Mesothelial cell of epicardium (in vitro differentiated cells): ENCODE measurements at places on chromosomes 5 and 9.

DNA sequence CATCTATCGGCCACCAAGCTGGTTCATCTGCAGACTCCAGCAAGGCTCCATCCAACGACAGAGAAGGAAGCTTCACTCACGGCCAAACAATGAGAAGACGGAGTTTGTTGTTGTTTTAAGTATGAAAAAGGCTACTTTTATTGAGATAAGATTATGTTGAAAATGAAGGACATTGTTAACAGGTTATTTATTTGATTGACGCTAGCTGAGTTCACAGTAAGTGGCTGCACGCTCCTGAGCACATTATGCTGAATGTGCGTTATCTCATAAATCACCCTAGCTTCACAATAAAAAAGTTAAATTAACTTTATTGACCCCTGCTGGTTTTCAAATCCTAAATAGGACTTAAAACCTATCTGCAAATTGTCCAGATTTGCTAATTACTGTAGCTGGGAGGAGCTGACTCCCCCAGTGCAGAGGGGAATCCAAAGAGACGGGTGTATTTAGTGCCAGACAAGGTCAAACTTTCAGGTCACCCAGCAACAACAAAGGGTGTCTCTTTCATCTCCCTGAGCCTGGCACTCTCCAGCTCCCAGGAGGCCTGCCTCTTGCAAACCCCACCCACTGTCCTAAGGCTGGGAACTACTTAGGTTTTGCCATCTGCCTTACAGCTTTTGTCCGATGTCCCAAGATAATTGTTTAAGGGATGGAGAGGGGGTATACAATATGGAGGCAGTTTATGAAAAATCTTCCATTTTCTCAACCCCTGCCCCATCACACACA, 129.2 kb downstream of the ZDHHC21 start:
- H3K4me1 ChIP-seq, result peaks cover 20% of the 10 kb centered on the region
- no peak overlapping the region for H3K4me3 ChIP-seq
- no peaks in the 10 kb centered on the region for H3K27me3 ChIP-seq
- DNase-seq, result no peak
- no peaks in the 10 kb centered on the region for H3K36me3 ChIP-seq

GRCh38 chr5:171897231-171897630, 109.2 kb downstream of the FBXW11 start:
- no peaks in the 10 kb centered on the region for H3K27me3 ChIP-seq
- DNase-seq, result no peak
- no peak overlapping the region for H3K27ac ChIP-seq
- peaks cover 28% of the 10 kb centered on the region for H3K4me1 ChIP-seq
- no peak overlapping the region for H3K4me3 ChIP-seq

GRCh38 chr5:13804336-13804735, 140.2 kb downstream of the DNAH5 start:
- H3K27ac ChIP-seq, result no peak overlapping the region
- H3K36me3 ChIP-seq, result no peaks in the 10 kb centered on the region
- no peaks in the 10 kb centered on the region for H3K4me1 ChIP-seq
- no peak overlapping the region for H3K4me3 ChIP-seq
- no peaks in the 10 kb centered on the region for H3K27me3 ChIP-seq

DNA sequence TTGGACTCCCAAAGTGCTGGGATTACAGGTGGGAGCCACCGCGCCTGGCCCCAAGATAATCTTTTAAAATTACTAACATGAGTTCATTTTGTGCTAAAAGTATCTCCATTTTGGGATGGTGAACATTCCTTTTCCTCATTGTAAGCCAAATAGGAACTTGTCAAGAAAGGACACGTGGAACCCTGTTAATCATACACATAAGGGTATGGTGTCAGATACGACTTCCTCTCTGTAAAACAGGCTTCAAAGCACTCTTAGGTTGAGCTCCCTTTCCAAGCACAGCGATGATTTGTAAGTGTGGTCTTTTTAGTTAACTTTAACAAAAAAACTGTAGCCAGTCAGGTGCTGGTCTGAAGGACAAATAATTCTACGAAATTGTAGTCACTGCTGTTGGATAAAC, 132.7 kb downstream of the UNC13B start:
- H3K27me3 ChIP-seq, result no peaks in the 10 kb centered on the region
- H3K4me1 ChIP-seq, result peaks cover 4% of the 10 kb centered on the region
- no peak for DNase-seq
- no peaks in the 10 kb centered on the region for H3K36me3 ChIP-seq
- H3K4me3 ChIP-seq, result no peak overlapping the region
- no peak overlapping the region for H3K27ac ChIP-seq

DNA sequence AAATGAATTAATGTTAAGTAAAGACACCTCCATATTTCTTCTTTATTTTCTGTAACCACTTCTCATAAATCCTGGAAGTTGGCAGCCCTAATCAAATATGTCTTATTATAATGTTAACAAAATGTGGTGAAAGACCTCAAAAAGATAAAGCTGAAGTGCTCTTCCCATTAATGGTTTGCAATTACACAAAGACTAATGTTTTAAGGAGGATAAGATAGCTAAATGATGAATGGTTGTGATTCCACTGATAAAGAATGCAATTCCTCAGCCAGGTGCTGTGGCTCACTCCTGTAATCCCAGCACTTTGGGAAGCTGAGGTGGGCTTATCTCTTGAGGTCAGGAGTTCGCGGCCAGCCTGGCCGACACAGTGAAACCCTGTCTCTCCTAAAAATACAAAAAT, 125.8 kb upstream of the SNX2 start:
- DNase-seq, result no peak
- no peak overlapping the region for H3K4me3 ChIP-seq
- peak overlapping the region; percentile 66 for H3K27ac ChIP-seq

DNA sequence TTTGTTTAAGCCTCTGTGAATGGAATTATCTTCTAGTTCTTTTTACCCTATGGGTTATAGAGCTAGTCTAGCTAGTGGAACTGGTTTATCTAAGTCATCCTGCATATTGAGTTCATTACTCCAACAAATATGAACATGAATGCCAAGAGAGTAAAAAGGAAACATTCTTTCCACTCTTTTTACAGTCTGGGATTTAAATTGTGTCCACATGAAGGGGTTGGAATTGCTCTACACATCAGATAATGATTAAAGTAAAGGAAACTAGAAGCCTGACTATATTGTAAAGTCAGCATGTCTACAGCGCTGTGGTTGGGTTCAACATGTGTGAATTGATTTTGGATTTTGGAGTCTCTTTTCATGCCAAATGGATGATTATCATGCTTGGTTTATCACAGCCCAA, 173.1 kb downstream of the CCDC171 start:
- DNase-seq, result no peak
- H3K27ac ChIP-seq, result no peak overlapping the region
- H3K36me3 ChIP-seq, result no peaks in the 10 kb centered on the region
- H3K27me3 ChIP-seq, result no peaks in the 10 kb centered on the region
- no peak overlapping the region for H3K4me3 ChIP-seq
- H3K4me1 ChIP-seq, result peaks cover 10% of the 10 kb centered on the region

- H3K4me3 ChIP-seq, result no peak overlapping the region
- H3K27me3 ChIP-seq, result no peaks in the 10 kb centered on the region
Measured at GRCh38 chr9:38071470-38072134, 2.6 kb upstream of the SHB start.

GRCh38 chr5:76714751-76715485, 1.0 kb upstream of the F2R start:
- peaks cover 25% of the 10 kb centered on the region for H3K27me3 ChIP-seq
- H3K4me3 ChIP-seq, result peak overlapping the region; percentile 85
- H3K4me1 ChIP-seq, result peaks cover 18% of the 10 kb centered on the region
- DNase-seq, result no peak
- no peak overlapping the region for H3K27ac ChIP-seq

- peaks cover 85% of the 10 kb centered on the region for H3K36me3 ChIP-seq
- H3K27me3 ChIP-seq, result no peaks in the 10 kb centered on the region
- H3K27ac ChIP-seq, result no peak overlapping the region
- no peaks in the 10 kb centered on the region for H3K4me1 ChIP-seq
Measured at GRCh38 chr9:101408374-101409078, 9.9 kb downstream of the ZNF189 start.

- DNase-seq, result no peak
- H3K27ac ChIP-seq, result no peak overlapping the region
- peaks cover 36% of the 10 kb centered on the region for H3K27me3 ChIP-seq
- H3K4me1 ChIP-seq, result no peaks in the 10 kb centered on the region
Measured at GRCh38 chr9:2928411-2928810, 84.5 kb upstream of the PUM3 start.

DNA sequence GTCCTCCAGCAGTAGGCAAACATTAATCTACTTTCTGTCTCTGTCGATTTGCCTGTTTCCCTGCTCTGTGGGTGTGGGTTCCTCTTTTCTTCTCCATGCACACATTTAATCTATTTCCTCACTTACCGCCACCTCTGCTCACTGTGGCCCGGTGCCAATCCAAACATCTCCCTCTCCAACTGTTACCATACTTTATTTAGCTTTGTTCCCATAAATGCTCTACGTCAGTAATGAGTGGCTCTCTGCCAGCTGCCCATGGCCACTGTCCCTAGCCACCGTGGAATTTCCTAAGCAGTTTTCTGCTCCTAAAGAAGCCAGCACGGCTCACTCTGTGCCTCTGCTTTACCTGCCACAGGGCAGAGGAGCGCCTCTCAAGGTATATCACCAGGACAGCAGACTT, 19.5 kb upstream of the GOLPH3 start:
- peak overlapping the region; percentile 73 for H3K27ac ChIP-seq
- H3K4me1 ChIP-seq, result peaks cover 19% of the 10 kb centered on the region
- H3K27me3 ChIP-seq, result no peaks in the 10 kb centered on the region
- no peaks in the 10 kb centered on the region for H3K36me3 ChIP-seq
- H3K4me3 ChIP-seq, result no peak overlapping the region

GRCh38 chr5:124332273-124332672, 414.2 kb downstream of the ZNF608 start:
- peaks cover 1% of the 10 kb centered on the region for H3K4me1 ChIP-seq
- H3K36me3 ChIP-seq, result peaks cover 11% of the 10 kb centered on the region
- no peak overlapping the region for H3K4me3 ChIP-seq
- no peak for DNase-seq
- H3K27me3 ChIP-seq, result no peaks in the 10 kb centered on the region

DNA sequence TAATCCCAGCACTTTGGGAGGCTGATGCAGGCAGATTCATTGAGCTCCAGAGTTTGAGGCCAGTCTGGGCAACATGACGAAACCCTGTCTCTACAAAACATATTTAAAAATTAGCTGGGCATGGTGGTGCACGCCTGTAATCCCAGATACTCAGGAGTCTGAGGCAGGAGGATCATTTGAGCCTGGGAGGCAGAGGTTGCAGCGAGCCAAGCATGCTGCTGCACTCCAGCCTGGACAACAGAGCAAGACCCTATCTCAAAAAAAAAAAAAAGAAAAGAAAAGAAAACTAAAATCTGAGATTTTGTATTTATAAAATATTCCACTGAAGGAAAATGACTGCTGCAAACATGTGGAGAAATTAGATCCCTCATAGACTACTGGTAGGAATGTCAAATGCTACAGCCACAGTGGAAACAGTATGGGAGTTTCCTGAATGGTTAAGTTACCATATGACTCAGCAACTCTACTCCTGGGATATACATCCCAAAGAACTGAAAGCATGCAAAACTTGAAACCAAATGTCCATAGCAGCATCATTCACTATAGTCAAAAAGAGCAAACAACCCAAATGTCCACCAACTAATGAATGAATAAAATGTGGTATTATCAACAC, 106.1 kb downstream of the UBAP2 start:
- peaks cover 48% of the 10 kb centered on the region for H3K36me3 ChIP-seq
- H3K27ac ChIP-seq, result no peak overlapping the region
- no peak overlapping the region for H3K4me3 ChIP-seq
- H3K4me1 ChIP-seq, result no peaks in the 10 kb centered on the region
- no peak for DNase-seq

GRCh38 chr9:130010151-130010988, 32.6 kb downstream of the FNBP1 start:
- no peak overlapping the region for H3K4me3 ChIP-seq
- no peak overlapping the region for H3K27ac ChIP-seq
- peaks cover 3% of the 10 kb centered on the region for H3K4me1 ChIP-seq

- H3K27ac ChIP-seq, result peak overlapping the region; percentile 70
- H3K36me3 ChIP-seq, result no peaks in the 10 kb centered on the region
- peak overlapping the region; percentile 17 for H3K4me3 ChIP-seq
- H3K4me1 ChIP-seq, result peaks cover 21% of the 10 kb centered on the region
Measured at GRCh38 chr9:115597330-115597895, 479.5 kb upstream of the TNC start.

DNA sequence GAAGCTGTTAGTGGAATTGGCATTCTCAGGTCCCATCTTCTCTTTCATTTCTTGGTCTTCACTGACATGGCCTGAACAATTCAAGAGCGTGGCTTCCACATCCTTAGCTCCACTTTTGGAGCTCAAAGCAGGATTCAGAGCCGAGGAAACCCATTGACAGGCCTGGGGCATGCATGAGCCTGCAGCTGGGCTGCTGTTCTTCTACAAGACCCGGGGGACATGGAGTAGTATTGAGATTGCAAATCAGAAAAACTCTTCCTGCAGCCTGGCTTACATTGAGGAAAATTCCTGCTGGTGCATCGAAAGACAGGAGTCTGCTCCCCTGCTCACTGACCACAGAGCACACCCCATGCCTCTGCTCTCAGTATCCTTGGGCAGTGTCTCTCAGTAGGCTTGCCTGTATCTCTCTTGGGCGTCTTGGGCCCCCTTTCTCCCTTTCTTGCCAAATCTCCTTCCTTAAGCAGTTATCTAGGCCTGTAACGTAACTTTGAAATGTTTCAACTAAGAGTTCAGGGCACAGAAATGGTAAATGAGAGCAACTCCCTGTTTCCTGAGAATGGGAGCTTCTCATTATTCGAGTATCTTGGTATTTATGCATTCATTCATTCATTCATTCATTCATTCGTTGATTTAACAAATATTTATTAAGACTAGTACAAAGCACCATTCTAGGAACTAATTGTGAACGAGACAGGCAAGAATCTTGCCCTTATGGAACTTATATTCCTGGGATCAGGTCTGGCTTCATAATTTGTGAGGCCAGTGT, 603.6 kb upstream of the CLINT1 start:
- DNase-seq, result no peak
- H3K36me3 ChIP-seq, result no peaks in the 10 kb centered on the region
- H3K4me3 ChIP-seq, result no peak overlapping the region
- no peak overlapping the region for H3K27ac ChIP-seq
- no peaks in the 10 kb centered on the region for H3K27me3 ChIP-seq

DNA sequence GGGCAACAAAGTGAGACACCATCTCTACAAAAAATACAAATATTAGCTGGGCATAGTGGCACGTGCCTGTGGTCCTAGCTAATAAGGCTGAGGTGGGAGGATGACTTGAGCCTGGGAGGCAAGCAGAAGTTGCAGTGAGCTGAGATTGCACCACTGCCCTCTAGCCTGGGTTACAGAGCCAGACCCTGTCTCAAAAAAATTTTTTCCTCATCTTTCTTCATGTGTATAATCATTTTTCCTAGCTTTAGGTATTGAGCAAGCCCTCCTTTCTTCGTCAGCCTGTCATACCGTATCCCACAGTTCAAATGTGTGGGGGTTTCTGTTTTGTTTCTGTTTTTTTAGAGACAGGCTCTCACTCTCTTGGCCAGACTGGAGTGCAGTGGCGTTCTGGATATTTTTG, 41.3 kb downstream of the EHMT1 start:
- no peak for DNase-seq
- H3K27me3 ChIP-seq, result no peaks in the 10 kb centered on the region
- peaks cover 10% of the 10 kb centered on the region for H3K4me1 ChIP-seq
- no peak overlapping the region for H3K4me3 ChIP-seq
- H3K27ac ChIP-seq, result peak overlapping the region; percentile 17

GRCh38 chr9:91741522-91741921, 208.5 kb downstream of the ROR2 start:
- H3K4me1 ChIP-seq, result peaks cover 6% of the 10 kb centered on the region
- H3K4me3 ChIP-seq, result no peak overlapping the region
- no peak for DNase-seq
- no peaks in the 10 kb centered on the region for H3K27me3 ChIP-seq

- H3K4me3 ChIP-seq, result no peak overlapping the region
- no peaks in the 10 kb centered on the region for H3K36me3 ChIP-seq
- H3K27me3 ChIP-seq, result no peaks in the 10 kb centered on the region
- H3K4me1 ChIP-seq, result no peaks in the 10 kb centered on the region
Measured at GRCh38 chr5:131022811-131023497, 142.1 kb downstream of the HINT1 start.
